ENCODE measurements at places on chromosomes 6 and 20. TPM values are rescaled to one million over a fixed set of nuclear protein-coding genes. Genes with fewer than 3 reads are reported as not detected.

- H3K4me1 ChIP-seq: no peaks in the 10 kb centered on the region
- no peak overlapping the region for H3K4me3 ChIP-seq
- H3K27me3 ChIP-seq: no peaks in the 10 kb centered on the region
Observed at GRCh38 chr20:18094191-18094590, 36.5 kb upstream of the OVOL2 start.

DNA sequence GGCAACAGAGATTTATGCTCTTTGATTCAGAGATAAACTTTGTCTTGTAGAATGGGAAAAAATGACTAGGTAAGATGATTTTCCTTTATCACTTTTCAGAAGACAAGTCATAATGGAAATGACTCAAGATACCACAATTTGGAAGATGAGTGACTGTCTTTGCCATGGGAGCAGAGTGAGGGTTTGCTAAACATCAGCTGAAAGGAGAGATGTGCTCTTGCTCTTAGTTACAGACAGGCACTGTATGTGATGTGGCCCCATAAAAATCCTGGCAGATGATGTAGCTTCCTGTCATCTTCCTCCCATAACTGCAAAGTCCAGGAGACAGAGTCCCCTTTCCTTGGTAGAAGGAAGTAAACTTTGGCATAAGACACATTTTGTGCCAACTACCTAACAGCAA, 47.6 kb downstream of the BACH2 start:
- H3K27me3 ChIP-seq: no peaks in the 10 kb centered on the region
- no peaks in the 10 kb centered on the region for H3K36me3 ChIP-seq
- DNase-seq: no peak
- H3K27ac ChIP-seq: no peak overlapping the region

DNA sequence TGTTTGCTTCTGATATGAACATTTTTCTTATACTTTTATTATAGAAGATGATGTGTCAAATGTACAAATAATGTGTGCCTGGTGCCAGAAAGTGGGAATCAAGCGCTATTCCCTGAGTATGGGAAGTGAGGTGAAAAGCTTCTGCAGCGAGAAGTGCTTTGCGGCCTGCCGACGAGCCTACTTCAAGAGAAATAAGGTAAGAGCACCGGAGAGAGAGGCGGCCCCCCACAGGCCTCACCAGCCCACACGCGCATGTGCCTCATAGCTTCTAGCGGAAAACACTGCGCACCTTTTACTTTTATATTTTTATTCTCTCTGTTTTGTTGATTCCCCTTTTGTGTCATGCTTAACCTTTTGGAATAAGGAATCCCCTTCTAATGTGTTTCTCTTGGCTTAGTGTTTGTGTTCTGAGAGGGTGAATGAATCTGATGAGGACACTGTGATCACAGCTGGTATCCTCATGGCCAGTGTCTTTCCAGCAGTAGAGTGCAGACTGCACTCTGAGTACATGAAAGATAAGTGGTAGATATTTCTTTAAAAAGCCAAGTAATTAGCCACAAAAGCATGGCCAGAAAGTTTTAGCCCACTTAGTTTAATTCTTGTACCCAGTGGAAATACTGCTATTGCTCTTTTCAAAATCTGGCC, 43.6 kb downstream of the SOBP start:
- DNase-seq: no peak
- H3K27ac ChIP-seq: no peak overlapping the region
- no peaks in the 10 kb centered on the region for H3K4me1 ChIP-seq
- no peak overlapping the region for H3K4me3 ChIP-seq
- no peaks in the 10 kb centered on the region for H3K36me3 ChIP-seq

DNA sequence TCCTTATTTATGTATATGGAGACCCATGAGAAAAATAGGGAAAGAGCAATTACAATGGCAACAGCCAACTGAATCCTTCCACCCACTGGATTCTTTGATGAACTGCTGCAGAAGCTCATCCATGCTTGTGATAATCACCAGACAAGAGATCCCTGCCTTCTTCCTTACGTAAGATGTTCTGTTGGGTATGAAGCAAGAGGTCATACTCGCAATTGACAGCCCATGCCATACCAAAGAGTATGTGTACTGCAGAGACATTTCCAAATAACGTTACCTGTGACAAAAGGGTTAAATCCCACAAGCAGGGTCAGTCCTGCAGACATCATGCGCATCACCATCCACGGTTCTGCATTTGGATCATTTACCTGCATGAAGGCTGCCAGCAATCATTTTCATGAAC, 27.8 kb downstream of the ELOVL5 start:
- H3K4me3 ChIP-seq: no peak overlapping the region
- H3K27ac ChIP-seq: no peak overlapping the region
- no peaks in the 10 kb centered on the region for H3K36me3 ChIP-seq

GRCh38 chr6:11324453-11325015, 92.1 kb upstream of the NEDD9 start:
- no peak for DNase-seq
- no peaks in the 10 kb centered on the region for H3K27me3 ChIP-seq
- no peaks in the 10 kb centered on the region for H3K36me3 ChIP-seq
- H3K4me3 ChIP-seq: no peak overlapping the region

DNA sequence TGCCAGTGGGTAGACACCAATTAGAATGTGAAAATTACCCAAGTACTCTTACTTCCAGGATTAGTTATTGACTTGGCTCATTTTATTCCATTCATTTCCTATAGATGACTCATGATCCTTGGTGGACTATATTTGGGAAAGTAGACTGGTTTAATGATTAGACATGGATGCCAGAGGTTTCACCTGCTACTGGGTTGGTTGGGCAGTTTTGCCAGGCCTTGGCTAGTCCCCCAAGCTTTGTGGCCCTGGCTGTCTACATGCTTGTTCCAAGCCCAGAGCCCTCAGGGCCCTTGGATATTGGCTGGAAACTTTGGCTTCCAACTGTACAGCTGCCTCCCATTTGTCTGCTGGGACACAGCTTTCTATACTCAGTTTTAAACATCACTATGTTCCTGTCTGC, 104.1 kb downstream of the ZFP64 start:
- H3K4me1 ChIP-seq: no peaks in the 10 kb centered on the region
- H3K36me3 ChIP-seq: no peaks in the 10 kb centered on the region
- H3K27me3 ChIP-seq: no peaks in the 10 kb centered on the region
- no peak for DNase-seq
- H3K4me3 ChIP-seq: no peak overlapping the region

GRCh38 chr6:72080260-72080941, 194.1 kb downstream of the RIMS1 start:
- H3K27me3 ChIP-seq: peaks cover 3% of the 10 kb centered on the region
- no peaks in the 10 kb centered on the region for H3K4me1 ChIP-seq
- H3K4me3 ChIP-seq: no peak overlapping the region
- H3K27ac ChIP-seq: no peak overlapping the region
- no peaks in the 10 kb centered on the region for H3K36me3 ChIP-seq

GRCh38 chr20:63254232-63254605, at the start of gene NKAIN4:
TSS of gene NKAIN4 (minus strand) at chr20:63254463. CDS start at chr20:63254450, 13 bp downstream.
- H3K4me3 ChIP-seq: peak within 1 kb of the TSS; percentile 34
- no peaks in the 10 kb centered on the region for H3K36me3 ChIP-seq
- H3K4me1 ChIP-seq: no peaks in the 10 kb centered on the region
- peaks cover 43% of the 10 kb centered on the region for H3K27me3 ChIP-seq

- H3K4me3 ChIP-seq: no peak overlapping the region
- no peaks in the 10 kb centered on the region for H3K36me3 ChIP-seq
- no peak for DNase-seq
- no peak overlapping the region for H3K27ac ChIP-seq
Observed at GRCh38 chr6:63245909-63246308, 34.6 kb downstream of the FKBP1C start.

DNA sequence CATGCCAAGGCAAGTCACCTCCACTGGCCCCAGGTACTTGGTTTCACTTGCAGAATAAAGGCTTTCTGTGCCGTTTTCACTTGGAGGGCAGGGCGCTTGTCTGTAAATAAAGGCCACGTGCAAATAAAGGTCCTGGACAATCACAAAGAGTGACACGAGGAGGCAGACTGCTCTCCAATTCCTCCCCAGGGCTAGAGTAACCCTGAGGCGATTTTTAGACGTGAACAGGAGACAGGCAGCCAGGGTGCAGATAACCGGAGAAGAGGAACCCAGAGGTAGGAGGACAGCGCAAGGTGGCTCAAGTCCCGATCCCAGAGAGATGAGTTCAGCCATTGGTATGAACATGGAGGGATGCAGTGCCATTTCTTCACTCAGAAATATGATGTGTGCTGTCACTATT, 327.4 kb downstream of the KIF16B start:
- DNase-seq: no peak
- H3K4me1 ChIP-seq: peaks cover 8% of the 10 kb centered on the region
- H3K27ac ChIP-seq: no peak overlapping the region
- H3K27me3 ChIP-seq: no peaks in the 10 kb centered on the region
- H3K4me3 ChIP-seq: no peak overlapping the region

DNA sequence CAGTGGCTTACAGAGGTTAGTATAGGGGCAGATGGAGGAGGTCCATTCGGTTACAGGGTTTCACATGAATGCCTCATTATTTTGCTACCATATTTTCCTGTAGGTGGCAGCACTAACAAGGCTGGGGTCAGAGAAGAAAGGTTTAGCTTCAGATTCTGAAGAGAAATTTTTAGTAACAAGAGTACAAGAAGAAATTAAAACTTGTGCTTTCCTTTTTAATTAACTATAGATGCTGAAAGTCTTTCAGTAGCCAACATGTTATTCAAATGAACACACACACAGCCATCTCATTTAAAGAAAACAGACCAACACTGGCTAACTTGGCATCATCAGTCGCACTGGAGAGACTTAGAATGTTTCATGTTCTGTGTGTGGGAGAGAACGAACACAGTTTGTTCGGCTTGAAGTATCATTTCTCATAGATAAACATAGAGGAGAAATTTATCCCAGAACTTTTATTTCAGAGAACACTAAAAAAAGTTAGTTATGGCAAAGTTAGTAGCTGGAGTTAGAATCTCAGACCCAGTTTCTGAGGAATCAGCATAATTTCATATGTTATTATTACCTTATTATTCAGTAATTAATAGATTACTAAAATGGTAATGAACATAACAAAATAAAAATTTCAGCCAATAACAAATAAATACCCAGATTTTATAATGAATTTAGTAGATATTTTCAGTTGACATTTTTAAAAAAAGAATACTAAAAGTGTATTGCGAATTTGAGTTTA, 314.0 kb upstream of the RSPO3 start:
- peak; percentile 54 for DNase-seq
- no peak overlapping the region for H3K4me3 ChIP-seq
- no peak overlapping the region for H3K27ac ChIP-seq
- H3K27me3 ChIP-seq: no peaks in the 10 kb centered on the region
- H3K36me3 ChIP-seq: no peaks in the 10 kb centered on the region

- H3K4me3 ChIP-seq: no peak overlapping the region
- H3K27me3 ChIP-seq: no peaks in the 10 kb centered on the region
- DNase-seq: no peak
- H3K27ac ChIP-seq: no peak overlapping the region
- H3K4me1 ChIP-seq: no peaks in the 10 kb centered on the region
Observed at GRCh38 chr20:63940472-63941266, 15.5 kb downstream of the UCKL1 start.

- H3K4me3 ChIP-seq: no peak overlapping the region
- no peak overlapping the region for H3K27ac ChIP-seq
- H3K4me1 ChIP-seq: peaks cover 35% of the 10 kb centered on the region
Observed at GRCh38 chr6:127276331-127276730, 9.7 kb downstream of the RNF146 start.

DNA sequence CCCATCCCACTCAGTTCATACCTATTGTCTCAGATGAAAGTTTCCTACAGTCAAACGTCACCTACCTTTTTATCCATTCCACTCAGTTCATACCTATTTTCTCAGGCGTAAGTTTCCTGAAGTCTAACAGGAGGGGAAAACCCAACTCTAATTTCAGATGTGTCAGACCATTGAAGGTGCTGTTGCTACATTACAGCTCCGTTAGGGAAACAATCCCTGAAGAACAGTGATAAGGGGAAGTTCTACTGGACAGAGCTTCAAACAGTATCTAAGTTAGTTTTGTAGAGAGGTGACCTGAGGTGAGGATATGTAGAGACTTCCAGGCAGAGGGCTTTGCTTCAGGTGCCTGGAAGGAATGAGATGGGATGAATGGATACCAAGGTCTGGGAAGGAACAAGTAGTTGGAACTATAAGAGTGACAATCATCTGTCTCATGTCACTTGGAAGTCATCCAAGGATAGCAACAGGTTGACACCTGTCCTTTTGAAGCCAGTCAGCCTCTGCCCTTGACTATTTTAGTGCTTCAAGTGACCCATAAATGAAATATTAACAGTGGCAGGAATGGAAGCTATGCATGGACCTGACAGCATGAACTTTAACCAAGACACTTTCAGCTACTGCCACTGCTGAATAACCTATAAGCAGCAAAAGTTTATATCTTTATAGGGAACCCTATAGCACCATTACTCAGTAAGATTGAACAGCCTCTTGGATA, 191.6 kb upstream of the MOCS1 start:
- DNase-seq: no peak
- no peak overlapping the region for H3K4me3 ChIP-seq
- H3K4me1 ChIP-seq: no peaks in the 10 kb centered on the region

- H3K4me1 ChIP-seq: no peaks in the 10 kb centered on the region
- no peaks in the 10 kb centered on the region for H3K27me3 ChIP-seq
- DNase-seq: no peak
- H3K4me3 ChIP-seq: no peak overlapping the region
- no peaks in the 10 kb centered on the region for H3K36me3 ChIP-seq
Observed at GRCh38 chr6:104068281-104068680, 791.4 kb downstream of the HACE1 start.

GRCh38 chr6:165082636-165083035, 226.8 kb downstream of the C6orf118 start:
- H3K4me3 ChIP-seq: no peak overlapping the region
- no peaks in the 10 kb centered on the region for H3K4me1 ChIP-seq
- no peak for DNase-seq
- no peaks in the 10 kb centered on the region for H3K27me3 ChIP-seq
- no peak overlapping the region for H3K27ac ChIP-seq
- H3K36me3 ChIP-seq: no peaks in the 10 kb centered on the region

UNC5CL gene
- polyA plus RNA-seq: 1.2 TPM

FAM83C gene
- polyA plus RNA-seq: not detected

ECT2L gene
- polyA plus RNA-seq: 0.07 TPM

LTA gene
- polyA plus RNA-seq: not detected

GGTLC1 gene
- polyA plus RNA-seq: not detected

ENPP3 gene
- 4.9 TPM for polyA plus RNA-seq

HAO1 gene
- not detected for polyA plus RNA-seq

MCHR2 gene
- polyA plus RNA-seq: not detected

ERVFRD-1 gene
- polyA plus RNA-seq: 0.34 TPM
